ENCODE measurements at places on chromosomes 6 and 20. TPM values are rescaled to one million over a fixed set of nuclear protein-coding genes. Genes with fewer than 3 reads are reported as not detected.
A peak's percentile ranks its signal among the peaks of the same experiment; 100 is the strongest.

GRCh38 chr6:128311944-128312570, 208.3 kb downstream of the PTPRK start:
- no peak overlapping the region for H3K27ac ChIP-seq
- H3K4me3 ChIP-seq, result no peak overlapping the region
- no peaks in the 10 kb centered on the region for H3K27me3 ChIP-seq
- no peaks in the 10 kb centered on the region for H3K4me1 ChIP-seq
- no peak for DNase-seq

DNA sequence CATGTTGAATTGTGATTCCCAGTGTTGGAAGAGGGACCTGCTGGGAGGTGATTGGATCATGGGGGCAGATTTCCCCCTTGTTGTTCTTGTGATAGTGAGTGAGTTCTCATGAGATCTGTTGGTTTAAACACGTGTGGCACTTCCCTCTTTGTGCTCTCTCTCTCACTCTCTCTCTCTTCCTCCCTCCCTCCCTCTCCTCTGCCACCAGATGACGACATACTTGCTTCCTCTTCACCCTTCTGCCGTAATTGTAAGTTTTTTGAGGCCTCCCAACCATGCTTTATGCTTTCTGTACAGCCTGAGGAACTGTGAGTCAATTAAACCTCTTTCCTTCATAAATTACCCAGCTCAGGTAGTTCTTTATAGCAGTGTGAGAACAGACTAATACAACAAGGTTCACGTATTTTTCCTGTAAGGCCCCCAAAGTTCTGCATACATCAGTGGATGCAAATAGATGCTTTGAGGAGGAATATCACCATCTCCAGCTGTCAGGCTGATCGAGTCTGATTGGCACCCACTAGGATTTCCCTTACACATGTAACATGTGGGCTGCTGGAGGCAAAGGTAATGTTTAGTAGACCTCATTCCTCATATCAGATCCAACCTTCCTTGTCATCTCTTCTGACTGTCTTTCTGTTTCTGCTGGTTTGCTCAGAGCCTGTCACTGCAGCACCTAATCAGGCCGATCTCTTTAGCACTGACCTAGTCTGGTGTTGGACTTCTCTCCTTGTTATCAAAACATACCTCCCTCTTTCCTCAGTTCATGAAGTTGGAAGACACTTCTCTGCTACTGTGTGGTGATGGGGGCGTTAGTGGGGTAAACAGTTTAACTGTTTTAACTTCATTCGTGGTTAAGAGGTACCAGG, 54.3 kb upstream of the BACH2 start:
- DNase-seq, result no peak
- no peaks in the 10 kb centered on the region for H3K4me1 ChIP-seq
- H3K27ac ChIP-seq, result no peak overlapping the region

DNA sequence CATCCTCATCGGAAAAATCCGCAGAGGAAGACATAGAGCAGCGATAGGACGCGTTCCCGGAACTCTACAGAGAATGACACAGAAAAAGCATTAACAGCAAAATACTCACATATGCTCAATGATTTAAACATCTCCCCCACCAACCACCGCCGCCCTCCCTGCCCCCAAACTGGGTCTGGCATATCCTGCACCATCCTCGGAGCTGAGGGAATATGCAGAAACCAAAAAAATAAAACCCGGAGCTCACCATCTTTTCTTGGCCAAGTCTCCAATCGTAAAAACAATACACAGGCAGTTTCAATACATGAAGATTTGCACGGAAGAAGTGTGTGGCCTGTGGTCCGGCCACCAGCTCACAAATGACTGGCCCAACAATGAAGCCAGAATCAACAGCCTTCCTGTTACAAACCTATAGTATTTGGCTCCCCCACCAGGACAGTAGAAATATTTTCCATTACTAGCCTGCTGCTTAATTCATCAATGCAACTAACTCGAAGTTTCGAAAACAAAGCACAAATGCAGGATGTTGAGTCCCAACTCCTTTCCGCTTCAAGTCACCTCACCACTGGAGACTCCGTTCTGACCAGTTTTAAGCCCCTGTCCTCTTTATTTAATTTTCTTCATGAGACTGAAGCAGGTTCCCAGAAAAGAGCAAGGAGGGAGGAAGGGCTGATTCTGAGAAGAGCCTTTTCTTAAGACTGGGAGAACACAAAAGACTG, 103.2 kb upstream of the BEND6 start:
- no peak overlapping the region for H3K27ac ChIP-seq
- no peaks in the 10 kb centered on the region for H3K27me3 ChIP-seq
- no peak for DNase-seq
- H3K36me3 ChIP-seq, result no peaks in the 10 kb centered on the region
- peak overlapping the region; percentile 19 for H3K4me3 ChIP-seq

DNA sequence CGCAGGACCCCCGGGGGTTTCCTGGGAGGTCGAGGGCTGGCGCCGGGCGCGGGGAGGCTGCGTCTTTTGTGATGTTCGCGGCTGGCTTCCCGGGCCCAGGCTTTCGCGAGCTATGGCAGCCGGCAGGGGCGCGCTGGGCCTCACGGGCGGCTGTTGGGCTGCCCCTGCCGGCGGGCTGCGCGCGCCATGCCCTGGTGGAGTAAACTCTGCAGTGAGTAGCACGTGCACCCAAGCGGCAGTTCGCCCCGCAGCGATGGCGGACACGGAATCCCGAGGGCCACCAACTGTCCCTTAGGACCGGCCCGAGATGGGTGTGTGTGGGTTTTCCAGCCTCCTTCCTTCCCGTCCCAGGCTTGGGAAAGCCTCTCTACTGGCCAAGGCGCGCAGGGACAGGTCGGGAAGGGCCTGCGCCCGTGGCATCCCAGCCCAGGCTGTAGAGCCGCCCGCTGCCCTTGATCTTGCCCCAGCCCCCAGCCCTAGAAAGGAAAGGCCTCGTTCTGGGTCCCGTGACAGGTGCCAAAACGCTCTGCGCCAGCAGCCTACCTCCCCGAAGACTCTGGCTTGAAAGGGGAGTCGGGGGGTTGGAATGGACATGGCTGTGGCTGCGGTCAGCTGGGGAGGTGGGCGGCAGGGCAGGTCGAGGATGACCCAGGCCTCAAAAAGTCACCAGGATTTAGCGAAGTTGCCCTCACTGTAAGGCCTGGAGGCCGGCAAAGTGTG, 49.7 kb downstream of the ZBTB2 start:
- H3K4me1 ChIP-seq, result no peaks in the 10 kb centered on the region
- no peaks in the 10 kb centered on the region for H3K36me3 ChIP-seq
- H3K27me3 ChIP-seq, result no peaks in the 10 kb centered on the region
- H3K27ac ChIP-seq, result no peak overlapping the region
- H3K4me3 ChIP-seq, result no peak overlapping the region
- no peak for DNase-seq

The OR2H2 gene
- total RNA-seq, result not detected

The MCHR2 gene
- total RNA-seq, result not detected

DNA sequence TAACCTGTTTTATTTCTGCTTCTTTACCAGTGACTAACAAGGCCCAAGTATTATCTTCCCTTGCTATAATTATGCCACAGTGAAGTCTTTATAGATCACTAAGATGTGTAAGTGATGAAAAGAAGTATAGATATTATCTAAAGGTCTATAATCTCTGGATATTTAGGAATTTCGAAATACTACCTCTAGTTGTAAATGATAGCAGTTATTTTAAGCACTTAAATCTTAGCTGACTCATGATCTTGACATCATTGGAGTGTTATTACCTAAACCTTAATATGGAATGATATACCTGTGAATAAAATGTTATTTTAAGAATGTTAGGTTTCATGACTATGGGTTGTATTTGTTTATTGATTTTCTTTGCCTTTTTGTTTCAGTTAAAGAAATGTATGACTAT, 31.5 kb downstream of the CDC40 start:
- H3K4me3 ChIP-seq, result no peak overlapping the region
- H3K4me1 ChIP-seq, result no peaks in the 10 kb centered on the region
- H3K27me3 ChIP-seq, result no peaks in the 10 kb centered on the region
- H3K36me3 ChIP-seq, result peaks cover 7% of the 10 kb centered on the region
- H3K27ac ChIP-seq, result no peak overlapping the region

The FGD2 gene
- 3.8 TPM for total RNA-seq

The KCNS1 gene
- total RNA-seq, result not detected

The VEGFA gene
- 216 TPM for total RNA-seq

GRCh38 chr20:59035381-59035780, 3.2 kb upstream of the ATP5F1E start:
- H3K4me3 ChIP-seq, result no peak overlapping the region
- H3K27ac ChIP-seq, result no peak overlapping the region
- no peaks in the 10 kb centered on the region for H3K27me3 ChIP-seq
- peaks cover 7% of the 10 kb centered on the region for H3K4me1 ChIP-seq
- H3K36me3 ChIP-seq, result peaks cover 13% of the 10 kb centered on the region
- no peak for DNase-seq

The HLA-DOB gene
- 0.69 TPM for total RNA-seq

The GPR63 gene
- total RNA-seq, result 0.96 TPM

GRCh38 chr20:10781526-10781925, 107.7 kb upstream of the JAG1 start:
- H3K4me1 ChIP-seq, result no peaks in the 10 kb centered on the region
- no peaks in the 10 kb centered on the region for H3K27me3 ChIP-seq
- no peak overlapping the region for H3K27ac ChIP-seq
- DNase-seq, result no peak
- H3K36me3 ChIP-seq, result no peaks in the 10 kb centered on the region

DNA sequence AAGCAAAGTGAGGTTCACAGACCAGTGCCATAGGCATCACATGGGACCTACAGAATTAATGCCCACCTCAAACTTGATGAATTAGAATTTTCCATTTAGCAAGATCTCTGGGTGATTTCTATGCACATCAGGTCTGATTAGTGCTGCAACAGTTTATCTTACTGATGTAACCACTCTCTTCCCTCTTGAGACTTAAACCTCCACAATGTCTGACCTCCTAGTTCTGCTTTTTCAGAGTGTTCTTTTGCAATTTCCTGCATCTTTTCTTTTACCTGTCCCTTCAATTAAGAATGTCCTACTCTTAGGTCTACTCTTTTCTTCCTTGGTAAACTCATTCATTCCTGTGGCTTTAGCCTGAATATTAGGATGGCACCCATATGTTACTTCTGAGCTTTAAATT, 615.3 kb downstream of the TFAP2A start:
- H3K27me3 ChIP-seq, result no peaks in the 10 kb centered on the region
- no peaks in the 10 kb centered on the region for H3K4me1 ChIP-seq
- DNase-seq, result no peak
- H3K36me3 ChIP-seq, result no peaks in the 10 kb centered on the region
- H3K4me3 ChIP-seq, result no peak overlapping the region
- H3K27ac ChIP-seq, result no peak overlapping the region

DNA sequence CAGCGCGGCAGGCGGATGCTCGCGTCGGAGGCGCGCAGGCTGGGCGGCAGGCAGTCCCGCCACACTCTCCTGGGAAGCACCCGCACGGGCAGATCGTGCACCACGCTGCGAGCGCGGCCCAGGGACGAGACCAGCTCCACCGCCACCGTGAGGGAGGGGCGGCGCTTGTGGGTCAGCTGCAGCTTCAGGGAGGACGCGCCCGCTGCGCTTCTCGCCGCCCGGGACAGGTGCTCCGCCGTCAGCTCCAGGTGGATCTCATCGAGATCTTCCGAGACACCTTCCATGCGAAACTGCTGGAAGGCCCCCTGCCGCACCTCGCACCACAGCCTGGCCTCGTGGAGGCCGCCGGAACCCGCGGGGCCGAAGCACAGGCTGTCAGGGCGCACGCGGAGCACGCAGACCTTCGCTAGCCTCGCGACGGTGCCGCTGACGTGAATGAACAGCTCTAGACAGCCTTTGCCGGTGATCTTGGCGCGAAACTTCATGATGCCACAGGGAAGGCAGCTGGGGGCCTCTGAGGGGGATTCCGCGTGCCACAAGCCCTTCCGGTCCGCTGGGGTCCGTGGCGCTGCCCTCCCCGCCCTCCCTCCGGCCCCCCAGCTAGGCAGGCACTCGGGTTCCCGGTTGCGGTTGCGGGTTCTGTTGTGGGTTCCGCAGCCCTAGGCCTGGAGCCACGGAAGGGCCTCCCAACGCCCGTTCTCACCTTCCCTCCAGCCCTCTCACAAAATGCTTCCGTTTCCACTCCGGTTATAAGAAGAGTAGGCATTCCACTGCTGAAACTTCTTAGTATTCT, at the start of gene HUS1B:
Gene HUS1B (minus strand): TSS at position 641 of the 793 bp plus-strand sequence. CDS start 156 bp downstream, at position 485.
- no peaks in the 10 kb centered on the region for H3K27me3 ChIP-seq
- H3K27ac ChIP-seq, result no peak within 1 kb of the TSS
- no peak for DNase-seq

The LY6G6C gene
- 2.3 TPM for total RNA-seq

The FAM217A gene
- not detected for total RNA-seq

DNA sequence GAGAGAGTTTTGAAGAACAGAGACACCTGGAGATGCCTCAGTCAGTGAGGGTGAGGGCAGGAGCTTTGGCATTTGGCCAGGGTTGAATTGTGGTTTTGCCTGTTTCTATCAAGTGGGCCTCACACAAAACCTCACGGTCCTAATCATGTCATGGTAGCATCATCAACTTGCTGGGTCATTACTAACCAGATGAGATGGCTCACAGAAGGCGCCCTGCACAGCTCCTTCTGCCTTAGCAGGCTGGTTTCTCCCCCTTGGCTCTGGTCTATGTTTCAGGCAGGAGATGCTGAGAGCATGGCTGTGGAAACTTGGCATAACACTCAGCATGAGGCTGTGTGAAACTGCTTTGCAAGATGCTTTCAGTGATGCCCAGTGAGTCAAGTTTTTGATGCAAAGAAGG, 99.3 kb downstream of the LRRC1 start:
- H3K4me1 ChIP-seq, result no peaks in the 10 kb centered on the region
- no peaks in the 10 kb centered on the region for H3K27me3 ChIP-seq
- H3K27ac ChIP-seq, result no peak overlapping the region
- no peak for DNase-seq
- no peaks in the 10 kb centered on the region for H3K36me3 ChIP-seq
